Femur (tissue), 1 donor: ENCODE measurements at places on chromosomes 2 and 18.
A peak's percentile ranks its signal among the peaks of the same experiment; 100 is the strongest.

DNA sequence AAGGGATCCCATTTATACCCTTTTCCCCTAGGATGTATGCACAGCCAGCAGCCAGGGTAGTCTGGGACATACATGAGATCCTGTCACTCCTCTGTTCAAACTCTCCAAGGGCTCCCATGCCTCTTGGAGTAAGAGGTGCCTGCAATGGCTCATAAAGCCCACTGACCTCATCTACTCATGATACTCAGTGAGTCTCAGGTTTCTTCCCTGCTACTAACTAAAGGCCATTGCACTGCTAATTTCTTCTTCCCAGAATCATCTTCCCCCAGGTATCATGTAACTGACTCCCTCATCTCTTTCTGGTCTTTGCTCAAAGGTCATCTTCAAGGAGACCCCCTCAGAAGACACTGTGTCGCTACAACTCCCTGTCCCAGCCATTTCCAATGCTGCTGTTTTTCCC is 68.2 kb downstream of the CCBE1 start:
- no peak for DNase-seq

DNA sequence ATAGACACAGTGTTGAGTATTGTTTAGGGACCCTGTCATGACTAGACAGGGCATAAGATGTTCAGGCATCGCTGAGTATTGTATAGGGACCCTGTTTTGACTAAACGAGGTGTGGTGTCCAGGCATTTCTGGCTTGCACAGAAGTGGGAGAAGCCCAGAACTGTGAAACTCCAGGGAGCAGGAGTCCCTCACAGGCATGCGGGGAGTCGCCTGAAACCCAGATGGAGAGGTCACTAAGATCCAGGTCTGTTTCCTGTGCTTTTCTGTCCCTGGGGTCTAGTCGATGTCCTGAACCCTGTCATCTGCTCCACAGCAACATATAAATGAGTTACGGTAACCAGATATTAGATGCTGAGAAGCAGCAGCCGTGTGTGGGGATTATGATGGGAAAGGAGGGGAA is 469.0 kb upstream of the SALL3 start:
- DNase-seq, result no peak

DNA sequence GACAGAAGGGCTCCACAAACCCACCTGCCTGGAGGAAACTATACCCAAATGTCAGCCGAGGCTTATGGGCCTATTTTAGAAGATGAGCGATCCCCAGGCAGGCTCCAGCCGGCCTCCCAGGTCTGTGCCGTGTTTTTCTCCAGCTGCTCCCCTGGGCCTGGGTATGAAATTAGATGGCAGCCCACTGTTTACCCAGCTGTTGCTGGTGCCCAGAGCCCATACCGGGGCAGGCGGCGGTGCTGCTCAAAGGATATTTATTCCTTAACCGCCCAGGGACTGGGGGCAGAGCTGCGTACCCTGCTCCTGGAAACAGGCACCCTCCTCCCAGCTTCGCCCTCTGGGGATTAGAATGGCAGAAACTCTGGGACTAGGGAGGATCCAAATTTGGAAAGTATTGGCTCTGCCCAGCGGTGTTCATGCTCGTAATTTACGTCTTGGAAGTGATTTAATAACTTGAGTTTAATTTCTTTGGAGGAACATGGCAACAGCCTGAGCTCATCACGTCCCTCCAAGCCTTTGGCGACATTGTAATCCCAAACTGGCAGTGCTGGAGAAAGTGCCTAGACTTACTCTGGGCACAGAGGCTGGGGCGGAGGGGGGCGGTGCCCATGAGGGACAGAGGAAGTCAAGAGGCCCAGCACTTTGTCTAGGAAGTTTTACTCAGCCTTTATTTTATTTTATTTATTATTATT is 199.2 kb downstream of the KLHL29 start:
- DNase-seq, result peak; percentile 67

DNA sequence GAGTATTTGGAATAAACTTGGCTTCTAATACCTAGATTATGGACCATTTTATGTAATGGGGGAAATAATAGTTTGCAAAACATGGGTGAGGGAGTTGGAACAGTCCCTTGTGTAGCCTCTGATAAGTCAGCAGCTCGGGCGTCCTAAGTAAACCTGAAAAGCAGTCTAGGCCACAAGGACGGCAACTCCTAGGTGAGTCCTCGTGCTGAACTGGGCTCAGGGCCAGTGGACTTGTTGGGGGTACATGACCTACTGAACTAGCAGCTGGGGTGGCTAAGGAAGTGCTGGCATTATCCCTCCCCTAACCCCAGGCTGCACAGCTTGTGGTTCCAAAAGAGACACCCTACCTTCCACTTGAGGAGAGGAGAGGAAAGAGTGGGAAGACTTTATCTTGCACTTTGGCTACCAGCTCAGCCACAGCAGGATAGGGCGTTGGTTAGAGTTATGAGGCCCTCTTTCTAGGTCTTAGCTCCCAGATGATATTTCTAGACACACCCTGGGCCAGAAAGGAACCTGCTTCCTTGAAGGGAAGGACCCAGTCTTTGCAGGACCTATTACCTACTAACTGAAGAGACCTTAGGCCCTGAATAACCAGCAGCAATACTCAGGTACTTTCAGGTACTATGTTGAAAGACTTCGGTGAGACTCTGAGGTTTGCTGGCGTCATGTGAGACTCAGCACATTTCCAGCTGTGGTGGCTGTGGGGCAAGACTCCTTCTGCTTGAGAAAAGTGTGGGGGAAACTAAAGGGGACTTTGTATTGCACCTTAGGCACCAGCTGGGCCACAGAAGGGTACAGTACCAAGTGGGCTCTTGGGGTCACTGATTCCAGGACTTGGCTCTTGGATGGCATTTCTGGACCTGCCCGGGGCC is 71.0 kb downstream of the AQP4 start:
- DNase-seq, result no peak

DNA sequence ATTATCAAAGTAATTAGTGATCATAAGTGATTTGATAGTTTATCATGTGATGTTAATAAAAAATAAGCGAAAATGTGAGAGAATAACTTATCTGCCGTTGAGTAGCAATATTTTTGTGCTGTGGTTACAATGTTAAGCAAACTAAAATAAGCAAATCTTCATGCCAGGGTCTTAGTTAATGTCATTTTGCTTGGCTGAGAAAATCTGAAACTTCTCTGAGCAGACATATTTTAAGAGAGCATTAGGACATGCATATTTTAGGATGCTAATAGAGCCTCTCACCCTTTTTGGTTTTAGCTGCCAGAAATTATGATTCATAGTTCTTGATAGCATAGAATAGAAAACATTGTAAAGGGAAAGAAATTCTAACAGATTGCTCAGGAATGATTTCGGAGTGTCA is 233.5 kb upstream of the ZEB2 start:
- DNase-seq, result no peak

DNA sequence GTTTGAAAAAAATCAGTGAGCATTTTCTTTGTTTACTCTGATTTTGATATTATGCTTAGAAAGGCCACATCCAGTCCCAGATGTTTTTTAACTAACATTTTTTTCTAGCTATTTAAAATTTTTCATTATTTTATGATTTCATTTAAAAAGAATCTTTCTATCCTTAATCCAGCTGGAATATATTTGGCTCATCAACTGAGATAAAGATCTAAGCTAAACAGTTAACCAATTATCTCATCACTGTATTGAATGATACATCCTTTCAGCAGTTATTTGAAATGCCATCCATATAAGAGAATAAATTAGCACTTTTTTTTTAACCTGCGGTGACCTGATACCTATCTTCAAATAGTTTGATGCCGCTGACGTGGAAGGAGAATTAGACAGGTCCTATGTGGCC is 245.5 kb upstream of the COPS8 start:
- DNase-seq, result no peak
